Cardiac septum (tissue), 1 donor: ENCODE measurements at places on chromosomes 13 and 19. TPM values are rescaled to one million over a fixed set of nuclear protein-coding genes. Genes with fewer than 3 reads are reported as not detected.

- no peak for DNase-seq
Measured at GRCh38 chr13:76803831-76804230, 82.4 kb downstream of the KCTD12 start.

- DNase-seq, result no peak
Measured at GRCh38 chr13:72296246-72296645, 429.2 kb upstream of the DACH1 start.

The ANKRD24 gene
- 1.6 TPM for total RNA-seq

GRCh38 chr19:39617745-39618144 lies 15.4 kb downstream of the LGALS13 start:
- DNase-seq, result no peak

The RNF17 gene
- total RNA-seq, result not detected

The ADGRL1 gene
- 7.9 TPM for total RNA-seq

GRCh38 chr19:58409010-58409790 lies 751 bp downstream of the ZNF584 start:
- no peak for DNase-seq

DNA sequence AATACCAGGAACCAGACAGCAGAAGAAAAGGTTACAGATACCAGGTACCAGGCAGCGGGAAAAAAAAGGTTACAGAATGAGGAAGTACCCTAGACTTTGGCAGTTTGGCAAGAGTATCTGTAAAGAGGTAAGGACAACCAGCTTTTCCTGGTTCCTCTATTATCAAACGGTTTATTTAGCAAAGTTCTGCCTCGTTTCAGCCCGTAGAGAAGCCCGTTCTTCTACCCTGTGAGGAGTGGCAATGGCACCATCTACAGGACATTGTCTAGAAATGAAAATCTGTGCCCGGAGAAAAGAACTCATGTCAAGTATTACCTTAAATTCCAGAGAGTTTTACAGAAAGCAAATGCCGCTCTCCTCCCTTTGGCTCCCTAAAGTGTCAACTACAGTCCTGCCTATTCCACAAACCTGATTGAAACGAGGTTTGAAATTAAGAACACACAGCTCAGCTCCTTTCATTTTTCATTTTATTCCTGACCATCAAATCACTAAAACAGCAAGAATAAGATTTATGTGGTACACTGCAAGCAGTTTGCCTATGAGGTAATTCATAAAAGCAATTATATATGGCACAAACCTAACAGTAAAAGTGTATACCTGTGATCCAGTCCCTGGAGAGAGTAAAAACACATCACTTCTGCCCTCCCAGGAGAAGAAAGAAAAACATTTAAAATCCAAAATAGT lies 226.3 kb downstream of the SLC7A1 start:
- no peak for DNase-seq

DNA sequence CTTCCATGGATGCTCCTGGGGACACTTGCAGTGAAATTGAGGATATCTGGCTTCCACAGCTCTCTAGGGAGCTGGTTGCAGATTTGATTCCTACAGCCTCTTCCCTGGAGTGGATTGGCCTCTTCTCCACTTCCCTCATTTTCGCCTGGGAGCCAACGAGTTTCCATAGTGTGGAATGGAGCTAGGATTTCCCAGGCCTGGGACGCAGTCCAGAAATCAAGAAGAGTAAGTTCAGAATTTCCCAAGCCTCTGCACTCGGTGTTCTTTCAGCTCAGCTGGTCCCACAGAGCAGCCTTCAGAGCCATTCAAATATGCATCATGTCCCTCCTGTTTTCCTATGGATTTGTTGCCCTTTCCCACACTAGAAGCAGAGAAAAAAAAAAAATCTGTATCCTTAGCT lies 68.2 kb downstream of the RAP2A start:
- DNase-seq, result no peak

GRCh38 chr19:35225951-35226350 lies 2.6 kb downstream of the FAM187B start:
- DNase-seq, result no peak

- no peak for DNase-seq
Measured at GRCh38 chr19:10271543-10272086, 695 bp downstream of the ICAM1 start.

DNA sequence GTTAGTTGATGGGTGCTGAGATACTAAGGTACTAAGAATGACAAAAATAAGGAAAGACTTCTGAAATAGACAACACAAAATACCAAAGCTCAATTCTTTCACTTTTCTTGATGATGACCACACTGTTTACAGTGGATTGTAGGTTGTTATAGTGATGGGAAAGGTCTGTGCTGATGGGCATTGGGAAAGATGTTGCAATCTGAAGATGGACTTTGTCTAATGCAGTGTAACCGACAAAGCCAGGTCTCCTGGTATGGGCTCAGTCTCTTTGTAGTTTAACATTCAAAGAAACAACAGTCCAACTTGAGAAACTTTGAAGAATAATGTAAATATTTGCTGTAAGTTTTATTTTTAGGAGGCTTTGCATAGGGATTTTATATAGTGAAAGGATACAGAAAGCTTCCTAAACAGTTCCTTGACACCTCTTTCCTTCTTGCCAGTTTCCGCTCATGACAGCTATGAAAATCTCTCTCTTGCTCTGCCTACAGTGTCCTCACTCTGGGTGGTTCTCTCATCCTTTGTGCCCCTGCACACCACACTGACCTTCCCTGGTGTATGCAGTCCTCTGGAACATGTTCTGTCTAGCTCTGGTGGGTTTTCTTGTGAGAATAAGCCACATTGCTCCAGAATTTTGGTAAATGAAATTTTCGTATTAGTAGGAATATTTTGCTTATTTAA lies 172.2 kb downstream of the KCNRG start:
- DNase-seq, result no peak

DNA sequence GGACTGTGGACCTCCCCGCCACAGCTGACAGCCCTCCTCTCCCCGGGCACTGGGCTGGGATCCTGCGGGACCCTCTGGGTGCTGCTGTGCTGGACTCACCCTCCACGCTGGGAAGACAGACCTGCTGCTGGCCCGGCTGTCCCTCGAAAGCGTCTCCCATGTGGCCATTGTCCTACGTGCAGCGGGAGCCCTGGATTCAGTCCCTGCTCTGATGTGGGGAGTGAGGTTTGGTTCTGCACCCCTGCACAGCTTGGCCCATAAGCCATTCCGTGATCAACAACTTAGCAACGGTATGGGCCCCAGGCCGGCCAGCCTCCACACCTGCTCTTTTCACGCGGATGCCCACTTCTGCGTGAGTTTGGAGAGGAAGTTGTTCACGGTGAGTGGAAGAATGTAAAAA lies 195.2 kb downstream of the TEX29 start:
- DNase-seq, result no peak

The CDX2 gene
- not detected for total RNA-seq

DNA sequence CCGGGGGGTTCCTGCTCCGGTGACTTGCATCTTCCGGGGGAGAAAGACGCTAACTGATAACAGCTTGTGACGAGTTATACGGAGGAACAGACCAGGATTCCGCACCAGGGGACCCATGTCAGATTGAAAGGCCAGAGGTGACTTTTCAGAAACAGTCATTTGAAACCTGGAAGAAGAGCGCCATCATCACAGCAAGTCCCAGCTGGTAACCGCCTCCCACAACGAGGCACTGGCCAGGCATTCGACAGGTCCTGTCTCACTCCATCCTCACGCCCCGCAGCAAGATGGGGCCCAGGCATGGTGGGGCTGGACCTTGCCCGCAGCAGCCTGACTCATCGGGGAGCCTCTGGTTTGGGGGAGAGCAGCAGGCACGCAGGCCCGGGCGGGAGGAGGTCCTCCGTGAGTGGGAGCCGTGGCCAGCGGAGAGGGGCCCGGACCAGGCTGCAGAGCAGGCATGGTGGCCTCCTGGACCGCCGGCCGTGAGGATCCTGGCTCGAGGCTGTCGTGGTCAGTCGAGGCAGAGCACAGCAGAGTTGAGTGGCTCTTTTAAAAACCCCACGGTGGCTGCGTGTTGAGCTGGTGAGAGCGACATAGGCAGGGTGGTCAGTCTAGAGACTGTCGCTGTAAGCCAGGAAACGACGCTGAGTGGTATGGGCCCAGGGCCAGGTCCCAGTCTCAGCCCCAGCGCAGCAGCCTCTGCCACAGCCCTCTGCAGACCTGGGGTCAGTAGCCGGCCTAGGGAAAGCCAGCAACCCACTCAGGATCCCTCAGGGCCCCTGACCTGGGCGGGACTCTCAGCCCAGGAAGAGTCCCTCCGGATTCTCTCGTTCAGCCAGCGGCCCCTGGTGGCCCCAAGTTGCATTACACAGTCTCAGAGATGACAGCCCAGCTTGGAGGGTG lies 94.9 kb upstream of the MCF2L start:
- DNase-seq, result peak; percentile 87

DNA sequence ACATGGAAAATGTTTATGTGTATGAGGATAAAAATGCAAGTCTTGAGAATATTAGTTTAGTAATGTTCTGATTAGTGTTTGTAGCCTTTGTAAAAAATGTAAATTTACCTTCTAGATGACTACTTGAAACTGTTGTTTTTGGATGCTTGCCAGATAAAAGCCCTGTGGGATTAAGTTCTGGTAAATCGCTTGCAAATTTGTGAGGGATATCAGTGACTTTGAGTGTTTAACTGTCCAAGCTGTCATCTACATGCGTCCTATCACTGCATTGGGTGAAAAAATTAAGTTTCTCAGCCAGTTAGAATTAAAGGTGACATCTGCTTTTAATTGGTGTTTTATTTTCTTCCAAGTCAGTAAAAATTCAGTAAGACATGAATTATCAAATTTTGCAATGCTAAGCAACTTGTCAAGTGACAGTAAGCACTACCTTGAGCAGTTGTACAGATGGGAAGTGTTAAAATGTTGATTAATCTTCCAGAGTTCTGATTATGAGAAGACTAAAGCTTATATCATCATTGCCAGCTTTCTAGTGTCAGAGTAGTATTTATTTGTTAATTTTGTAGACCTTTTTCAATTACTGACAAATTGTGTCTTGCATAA lies 88.0 kb downstream of the PCCA start:
- no peak for DNase-seq

DNA sequence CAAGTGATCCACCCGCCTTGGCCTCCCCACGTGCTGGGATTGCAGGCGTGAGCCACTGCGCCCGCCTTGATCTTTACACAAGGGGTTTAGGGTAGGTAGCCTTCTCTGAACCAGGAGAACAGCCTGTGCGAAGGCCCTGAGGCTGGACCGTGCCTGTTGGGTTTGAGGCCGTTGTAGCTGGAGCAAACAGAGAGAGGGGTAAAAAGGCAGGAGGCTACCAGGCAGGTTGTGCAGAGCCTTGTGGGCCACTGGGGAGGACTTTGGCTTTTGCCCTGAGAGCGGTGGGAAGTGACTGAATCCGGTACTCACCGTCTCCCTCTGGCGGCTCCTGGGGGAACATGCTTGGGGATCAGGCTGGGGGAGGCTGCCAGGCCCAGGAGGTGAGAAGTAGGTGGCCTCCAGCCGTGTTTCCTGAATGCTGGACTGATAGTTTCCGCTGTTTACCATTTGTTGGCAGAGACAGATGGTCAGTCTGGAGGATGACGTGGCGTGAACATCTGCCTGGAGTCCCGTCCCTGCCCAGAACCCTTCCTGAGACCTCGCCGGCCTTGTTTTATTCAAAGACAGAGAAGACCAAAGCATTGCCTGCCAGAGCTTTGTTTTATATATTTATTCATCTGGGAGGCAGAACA lies 24.6 kb downstream of the SPC24 start:
- DNase-seq, result peak; percentile 92

The TSC22D1 gene
- total RNA-seq, result 85.3 TPM

DNA sequence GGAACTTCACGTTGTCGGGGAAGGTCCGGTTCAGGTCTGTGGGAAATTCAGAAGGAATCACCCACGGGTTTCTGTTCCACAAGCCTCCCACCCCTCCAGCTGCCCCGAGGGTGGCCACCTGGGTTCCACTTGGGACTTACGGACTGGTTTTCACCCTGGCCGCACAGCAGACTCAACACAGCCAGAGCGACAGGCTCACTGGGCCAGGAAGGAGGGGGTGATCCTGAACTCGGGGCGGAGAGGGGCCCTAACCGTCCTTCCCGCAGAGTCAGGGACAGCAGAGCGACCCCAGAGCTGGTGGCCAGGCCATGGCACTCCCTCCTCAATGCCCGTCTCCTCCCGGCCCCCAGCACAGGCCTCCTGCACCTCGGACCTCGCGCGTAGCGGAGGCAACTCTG lies 13.0 kb downstream of the GRTP1 start:
- DNase-seq, result no peak

DNA sequence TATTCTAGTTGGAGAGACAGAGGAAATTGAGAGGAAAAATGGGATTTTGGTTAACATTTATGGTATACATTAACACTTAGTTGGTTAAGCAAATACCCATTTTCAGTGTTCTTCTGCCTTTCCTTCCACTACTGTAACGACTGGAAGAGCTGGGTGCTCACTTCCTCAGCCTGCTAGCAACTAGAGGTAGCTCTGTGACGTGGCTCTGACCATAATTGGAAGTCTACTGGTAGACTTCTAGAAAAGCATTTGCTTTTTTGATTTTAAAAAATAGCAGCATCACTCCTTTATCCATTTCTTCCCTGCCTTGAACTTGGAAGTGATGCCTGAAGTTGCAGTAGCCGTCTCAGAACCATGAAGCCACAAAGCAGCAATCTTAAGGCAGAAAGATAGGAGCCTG lies 15.9 kb downstream of the NHLRC3 start:
- no peak for DNase-seq

- DNase-seq, result no peak
Measured at GRCh38 chr13:93476175-93476574, 249.6 kb downstream of the GPC6 start.

The WASF3 gene
- 7.4 TPM for total RNA-seq

GRCh38 chr19:46299004-46299509 lies 2.2 kb downstream of the HIF3A start:
- peak; percentile 96 for DNase-seq

The CEACAM8 gene
- total RNA-seq, result 0.35 TPM

The MATK gene
- total RNA-seq, result 0.38 TPM

DNA sequence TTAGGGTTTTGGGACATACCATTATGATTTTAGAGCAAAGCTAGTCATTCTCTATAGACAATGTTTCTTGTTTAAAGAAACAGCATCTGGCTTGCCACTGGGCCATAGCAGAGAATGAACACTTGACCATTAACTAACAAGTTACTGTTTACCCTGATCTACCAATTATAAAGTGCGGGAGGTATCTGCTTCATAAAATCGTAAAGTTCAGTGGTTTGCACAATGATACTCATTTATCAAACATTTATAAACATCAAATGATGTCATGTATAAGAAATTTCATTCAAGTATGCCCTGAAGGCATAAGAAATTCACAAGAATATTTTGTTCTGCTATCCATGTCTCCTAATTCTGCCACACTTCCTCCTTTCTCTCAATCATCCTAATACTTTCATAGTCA lies 139.2 kb downstream of the PCDH20 start:
- DNase-seq, result no peak
